ENCODE measurements at places on chromosomes 11 and 22. TPM values are rescaled to one million over a fixed set of nuclear protein-coding genes. Genes with fewer than 3 reads are reported as not detected.

DNA sequence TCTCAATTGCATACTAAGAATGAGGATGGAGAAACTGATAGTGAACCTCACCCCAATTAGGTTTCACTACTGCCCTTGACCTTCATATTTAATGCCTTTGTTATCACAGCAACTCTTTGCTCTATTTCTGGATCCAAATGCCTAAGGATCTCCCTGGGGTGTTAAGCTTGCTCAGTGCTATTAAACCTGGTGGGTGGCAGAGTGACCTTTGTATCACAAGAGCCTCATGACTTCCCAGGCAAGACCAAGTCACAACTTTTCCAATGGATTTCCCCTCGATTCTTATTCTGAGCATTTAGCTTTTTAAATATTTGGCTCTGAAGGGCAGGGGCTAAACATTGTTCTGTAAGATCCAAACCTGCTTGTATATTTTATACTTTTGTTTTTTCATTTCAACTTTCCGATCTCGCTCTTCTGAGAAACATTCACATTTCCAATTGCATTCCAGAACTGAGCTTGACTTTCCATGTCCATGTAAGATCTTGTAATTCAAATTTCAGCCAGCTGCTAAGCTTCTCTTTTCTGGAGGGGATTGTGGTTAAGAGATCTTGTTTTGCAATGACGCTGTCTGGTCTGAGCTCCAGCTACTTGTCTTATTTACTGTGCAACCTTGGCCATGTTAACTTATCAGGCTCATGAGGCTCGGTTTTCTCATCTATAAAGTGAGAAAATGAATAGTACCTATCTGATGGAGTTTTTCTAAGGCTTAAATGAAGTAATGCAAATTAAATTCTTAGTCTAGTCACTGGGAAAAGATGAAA lies 6.4 kb upstream of the EHF start:
- no peak overlapping the region for H3K4me3 ChIP-seq
- no peaks in the 10 kb centered on the region for H3K27me3 ChIP-seq
- peaks cover 20% of the 10 kb centered on the region for H3K4me1 ChIP-seq
- no peak for DNase-seq
- no peaks in the 10 kb centered on the region for H3K36me3 ChIP-seq

GRCh38 chr22:45521178-45521577 lies 18.5 kb downstream of the FBLN1 start:
- H3K36me3 ChIP-seq = peaks cover 28% of the 10 kb centered on the region
- H3K4me3 ChIP-seq = no peak overlapping the region
- H3K4me1 ChIP-seq = peaks cover 8% of the 10 kb centered on the region
- DNase-seq = no peak

DNA sequence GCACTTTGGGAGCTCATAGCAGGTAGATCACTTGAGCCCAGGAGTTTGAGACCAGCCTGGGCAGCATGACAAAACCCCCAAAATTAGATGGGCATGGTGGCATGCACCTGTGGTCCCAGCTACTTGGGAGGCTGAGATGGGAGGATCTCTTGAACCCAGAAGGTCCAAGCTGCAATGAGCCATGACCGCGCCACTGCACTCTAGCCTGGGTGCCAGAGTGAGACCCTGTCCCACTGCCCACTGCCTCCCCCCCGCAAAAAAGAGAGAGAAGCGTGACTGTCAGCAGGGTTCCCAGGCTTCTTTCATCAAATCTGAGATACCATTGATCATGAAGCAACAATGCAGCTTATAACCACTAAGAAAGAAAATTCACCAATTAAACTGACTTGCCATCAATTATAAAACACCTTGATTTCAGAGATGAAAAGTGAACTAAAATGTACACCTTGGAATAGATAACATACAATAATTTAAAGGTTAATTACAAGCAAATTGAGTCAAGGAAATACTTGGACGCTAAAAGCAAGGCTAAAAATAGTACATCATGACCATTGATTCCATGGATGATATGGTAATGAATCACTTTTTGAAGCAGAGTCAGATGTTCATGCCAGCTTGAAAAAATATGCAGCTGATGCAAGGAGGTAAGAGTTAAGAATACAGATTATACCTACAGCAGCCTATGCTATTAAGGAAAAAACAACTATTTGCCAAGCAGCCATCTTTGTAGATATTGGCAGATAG lies 90.8 kb upstream of the ALKBH3 start:
- H3K27ac ChIP-seq = no peak overlapping the region
- H3K27me3 ChIP-seq = no peaks in the 10 kb centered on the region
- no peak for DNase-seq
- peaks cover 15% of the 10 kb centered on the region for H3K36me3 ChIP-seq
- no peak overlapping the region for H3K4me3 ChIP-seq

DNA sequence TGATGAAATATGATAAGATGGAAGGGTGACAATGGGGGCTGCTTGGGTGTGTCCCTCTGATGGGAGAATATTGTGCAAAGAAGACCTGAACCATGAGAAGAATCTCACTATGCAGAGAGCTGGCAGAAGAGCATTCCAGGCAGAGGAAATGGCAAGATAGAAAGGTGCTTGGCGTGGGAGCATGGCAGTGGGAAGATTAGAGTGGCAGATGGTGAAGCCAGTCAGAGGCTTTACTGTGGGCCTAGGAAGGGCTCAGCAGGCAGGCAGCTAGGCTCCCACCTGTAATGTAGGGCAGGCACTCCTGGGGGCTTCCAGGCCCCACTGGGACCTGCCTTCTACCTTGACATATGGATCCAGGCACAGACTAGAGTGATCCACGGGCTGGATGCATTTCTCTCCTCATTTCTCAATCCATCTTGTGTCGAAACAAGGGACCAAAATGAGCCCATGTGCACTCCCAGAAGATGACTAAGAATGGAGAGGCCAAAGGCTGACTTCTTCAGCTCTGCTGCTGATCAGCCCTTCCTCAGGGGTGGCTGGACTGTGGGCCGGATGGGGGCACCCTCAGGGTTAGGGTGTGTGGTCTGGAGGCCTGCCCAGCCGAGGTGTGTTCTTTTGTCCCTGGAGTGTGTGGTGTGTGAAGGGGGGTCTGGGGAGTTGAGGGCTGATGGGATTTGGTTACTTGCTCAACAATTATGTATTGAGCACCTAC lies 88.3 kb downstream of the TSPAN18 start:
- peak overlapping the region; percentile 17 for H3K27ac ChIP-seq
- H3K4me1 ChIP-seq = peaks cover 10% of the 10 kb centered on the region
- H3K36me3 ChIP-seq = peaks cover 6% of the 10 kb centered on the region
- DNase-seq = no peak

DNA sequence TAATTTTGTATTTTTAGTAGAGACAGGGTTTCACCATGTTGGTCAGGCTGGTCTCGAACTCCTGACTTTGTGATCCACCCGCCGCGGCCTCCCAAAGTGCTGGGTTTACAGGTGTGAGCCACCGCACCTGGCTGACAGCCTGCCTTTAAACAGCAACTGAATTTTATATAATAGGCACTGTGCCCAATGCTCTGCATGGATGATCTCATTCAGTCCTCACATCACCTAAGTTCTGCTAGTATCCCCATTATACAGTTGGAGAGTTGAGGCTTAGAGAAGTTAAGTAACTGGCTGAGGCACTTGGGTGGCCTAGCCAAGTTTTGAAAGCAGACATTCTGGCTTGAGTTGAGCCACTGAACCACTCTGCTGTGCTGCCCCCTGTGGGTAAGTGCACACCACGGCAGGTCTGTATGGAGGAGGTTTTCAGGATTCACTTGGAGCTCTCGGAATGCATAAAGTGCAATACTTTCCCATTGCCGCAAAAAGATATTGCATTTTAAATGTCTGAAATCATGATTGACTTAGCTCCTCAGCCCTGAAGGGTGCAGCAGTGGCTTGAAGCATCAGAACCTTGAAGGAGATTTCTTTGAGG lies 112.4 kb downstream of the LDLRAD3 start:
- peak; percentile 71 for DNase-seq
- peaks cover 29% of the 10 kb centered on the region for H3K4me1 ChIP-seq
- no peaks in the 10 kb centered on the region for H3K27me3 ChIP-seq
- peaks cover 14% of the 10 kb centered on the region for H3K36me3 ChIP-seq

GRCh38 chr22:18927020-18927419 lies 9.1 kb downstream of the PRODH start:
- no peak for DNase-seq
- H3K4me1 ChIP-seq = no peaks in the 10 kb centered on the region
- no peaks in the 10 kb centered on the region for H3K36me3 ChIP-seq
- H3K4me3 ChIP-seq = no peak overlapping the region
- no peak overlapping the region for H3K27ac ChIP-seq
- no peaks in the 10 kb centered on the region for H3K27me3 ChIP-seq

Gene CARD18
- total RNA-seq = not detected

Gene SYCE3
- 0.46 TPM for total RNA-seq

- no peaks in the 10 kb centered on the region for H3K36me3 ChIP-seq
- no peaks in the 10 kb centered on the region for H3K27me3 ChIP-seq
- DNase-seq = no peak
- H3K4me1 ChIP-seq = no peaks in the 10 kb centered on the region
- no peak overlapping the region for H3K4me3 ChIP-seq
These were observed 9.6 kb downstream of the ART5 start for GRCh38 chr11:3632070-3632660.

GRCh38 chr22:37926771-37927636 lies 20.9 kb downstream of the MICALL1 start:
- H3K27ac ChIP-seq = no peak overlapping the region
- no peak overlapping the region for H3K4me3 ChIP-seq
- no peak for DNase-seq
- H3K36me3 ChIP-seq = peaks cover 13% of the 10 kb centered on the region
- H3K27me3 ChIP-seq = no peaks in the 10 kb centered on the region
